Panc1 (cell line): ENCODE measurements at places on chromosomes 3 and 15.
A peak's percentile ranks its signal among the peaks of the same experiment; 100 is the strongest.

DNA sequence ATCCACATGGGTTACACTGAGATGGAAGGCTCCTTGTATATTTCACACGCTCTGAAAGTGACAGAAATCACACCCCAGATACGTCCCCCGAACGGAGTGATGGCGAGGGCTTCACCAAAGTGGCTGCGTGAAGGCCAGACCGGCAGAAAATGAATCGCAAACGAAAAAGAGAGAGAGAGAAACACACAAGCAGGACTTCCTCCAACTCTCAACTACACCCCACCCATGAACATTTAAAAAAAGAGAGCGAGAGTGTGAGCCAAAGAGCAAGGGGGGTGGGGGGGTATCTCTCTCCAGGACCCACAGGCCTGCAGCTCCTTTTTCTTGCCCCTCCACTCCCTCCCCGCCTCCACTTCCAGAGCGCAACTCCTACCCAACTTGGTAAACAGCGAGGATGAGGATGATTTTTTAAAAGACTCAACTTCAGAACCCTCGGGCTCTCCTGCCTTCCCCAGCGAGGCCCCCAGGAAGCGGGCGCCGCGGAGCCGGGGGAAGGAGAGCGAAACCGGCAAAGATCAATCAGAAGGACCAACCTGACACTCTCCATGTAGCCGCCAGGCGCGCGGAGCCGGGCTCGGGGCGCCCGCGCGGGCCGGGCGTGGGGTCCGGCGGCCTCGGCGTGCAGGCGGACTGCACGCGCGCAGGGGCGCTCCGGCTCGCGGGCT is 519.1 kb downstream of the FOXP1 start:
- no peak overlapping the region for H3K27ac ChIP-seq
- peaks cover 5% of the 10 kb centered on the region; the same call in 1 of the 2 replicates for H3K27me3 ChIP-seq
- DNase-seq = no peak
- H3K4me1 ChIP-seq = no peaks in the 10 kb centered on the region; the same call in 1 of the 2 replicates
- H3K4me3 ChIP-seq = peak overlapping the region; percentile 54

DNA sequence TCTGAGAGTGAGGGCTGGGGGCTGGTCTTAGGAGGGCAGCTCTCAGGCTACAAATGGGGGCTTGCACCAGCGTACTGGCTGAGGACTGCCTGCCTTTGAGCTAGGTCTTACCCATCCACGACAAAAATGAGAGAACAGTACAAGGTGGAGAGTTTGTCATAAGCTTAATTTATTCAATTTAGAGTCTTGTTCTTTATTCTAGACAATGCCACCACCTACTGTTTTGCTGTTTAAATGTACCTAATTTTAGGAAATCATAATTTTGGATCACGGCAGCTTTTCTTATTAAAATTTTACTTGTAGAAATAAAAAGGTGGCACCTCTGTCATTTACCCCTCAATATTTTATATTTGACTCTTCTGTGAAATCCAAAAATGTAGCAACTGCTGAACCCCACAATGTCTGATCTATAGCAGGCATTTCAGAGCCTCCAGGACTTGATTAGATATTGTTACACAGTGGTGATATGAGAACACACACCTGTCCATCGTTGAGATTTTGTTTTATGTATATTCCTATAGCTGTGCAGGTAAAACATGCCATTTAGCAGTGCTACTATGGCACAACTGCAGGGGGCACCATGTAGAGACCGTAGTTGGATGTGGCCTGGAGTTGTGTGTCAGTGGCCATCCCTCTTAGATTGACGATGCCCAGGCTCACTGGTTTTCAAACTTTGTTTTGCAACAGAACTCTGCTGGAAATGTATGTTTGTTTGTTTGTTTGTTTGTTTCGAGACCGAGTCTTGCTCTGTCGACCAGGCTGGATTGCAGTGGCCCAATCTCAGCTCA is 88.6 kb downstream of the SLCO3A1 start:
- no peaks in the 10 kb centered on the region for H3K36me3 ChIP-seq
- no peak for DNase-seq
- H3K4me1 ChIP-seq = peaks cover 27% of the 10 kb centered on the region

DNA sequence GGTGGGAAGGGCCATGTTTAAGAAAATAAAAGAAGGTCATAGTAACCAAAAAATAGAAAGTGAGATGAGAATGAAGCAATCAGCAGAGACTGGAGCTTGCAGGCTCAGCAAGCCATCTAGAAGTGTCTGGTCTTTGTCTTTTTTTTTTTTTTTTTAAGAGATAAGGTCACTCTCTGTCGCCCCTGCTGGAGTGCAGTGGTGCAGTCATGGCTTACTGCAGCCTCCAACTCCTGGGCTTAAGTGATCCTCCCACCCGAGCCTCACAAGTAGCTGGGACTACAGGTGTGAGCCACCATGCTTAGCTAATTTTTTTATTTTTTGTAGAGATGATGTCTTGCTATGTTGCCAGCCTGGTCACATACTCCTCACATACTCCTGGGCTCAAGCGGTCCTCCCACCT is 36.2 kb downstream of the GXYLT2 start:
- no peak for DNase-seq
- no peak overlapping the region for H3K4me3 ChIP-seq
- no peak overlapping the region for H3K27ac ChIP-seq

DNA sequence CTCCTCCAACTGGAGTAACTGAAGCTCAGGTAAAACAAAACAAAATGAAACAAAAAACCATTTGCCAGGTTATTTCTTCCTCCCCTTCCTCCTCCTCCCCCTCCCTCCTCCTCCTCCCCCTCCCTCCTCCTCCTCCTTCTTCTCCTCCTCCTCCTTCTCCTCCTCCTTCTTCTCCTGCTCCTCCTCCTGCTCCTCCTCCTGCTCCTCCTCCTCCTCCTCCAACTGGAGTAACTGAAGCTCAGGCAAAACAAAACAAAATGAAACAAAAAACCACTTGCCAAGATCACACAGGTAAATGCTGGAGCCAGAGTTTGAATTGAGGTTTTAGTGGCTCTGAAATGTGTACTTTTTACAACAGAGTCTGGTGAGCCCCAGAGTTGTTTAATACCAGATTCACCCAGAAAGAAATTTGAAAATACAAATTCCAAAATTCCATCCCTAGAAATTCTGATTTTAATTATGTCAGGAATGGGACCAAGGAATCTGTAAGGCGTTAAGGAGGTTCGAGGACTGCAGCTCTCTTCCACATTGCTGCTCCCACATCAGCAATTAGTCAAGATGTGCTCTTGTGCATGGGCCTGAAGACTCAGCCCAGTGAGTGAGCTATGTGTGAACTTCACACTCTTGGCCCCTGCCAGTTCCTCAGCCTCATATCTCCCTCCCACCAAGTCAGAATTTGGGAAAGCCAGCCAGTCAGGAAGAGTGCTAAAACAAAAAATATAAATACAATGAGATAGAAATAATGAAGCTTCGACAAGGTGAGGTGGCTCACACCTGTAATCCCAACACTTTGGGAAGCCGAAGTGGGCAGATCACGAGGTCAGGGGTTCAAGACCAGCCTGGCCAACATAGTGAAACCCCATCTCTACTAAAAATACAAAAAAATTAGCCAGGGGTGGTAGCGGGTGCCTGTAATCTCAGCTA is 31.6 kb upstream of the ZNF770 start:
- DNase-seq = no peak
- no peak overlapping the region for H3K4me3 ChIP-seq
- H3K36me3 ChIP-seq = no peaks in the 10 kb centered on the region
- no peak overlapping the region for H3K27ac ChIP-seq
- no peaks in the 10 kb centered on the region for H3K4me1 ChIP-seq

DNA sequence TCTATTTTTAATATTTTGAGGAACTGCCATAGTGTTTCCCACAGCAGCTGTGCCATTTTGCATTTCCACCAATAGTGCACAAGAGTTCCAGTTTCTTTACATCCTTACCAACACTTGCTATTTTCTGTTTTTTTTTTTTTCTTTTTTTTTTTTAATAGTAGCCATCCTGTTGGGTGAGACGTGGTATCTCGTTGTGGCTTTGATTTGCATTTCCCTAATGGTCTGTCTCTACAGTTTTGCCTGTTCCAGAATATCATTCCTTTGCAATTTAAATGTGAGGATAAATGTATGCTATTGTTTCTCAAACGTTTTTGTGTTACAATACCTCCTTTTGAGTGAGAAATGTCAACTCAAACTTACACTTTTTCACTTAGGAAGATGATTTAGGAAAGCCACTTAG is 22.4 kb downstream of the RCN2 start:
- no peak overlapping the region for H3K27ac ChIP-seq
- DNase-seq = no peak
- H3K4me1 ChIP-seq = no peaks in the 10 kb centered on the region
- no peaks in the 10 kb centered on the region for H3K27me3 ChIP-seq
- H3K36me3 ChIP-seq = peaks cover 8% of the 10 kb centered on the region; the same call in 1 of the 2 replicates

GRCh38 chr3:123757281-123757940 is 126.7 kb downstream of the MYLK start:
- H3K4me1 ChIP-seq = peaks cover 9% of the 10 kb centered on the region
- no peak overlapping the region for H3K27ac ChIP-seq
- H3K36me3 ChIP-seq = no peaks in the 10 kb centered on the region
- no peak overlapping the region for H3K4me3 ChIP-seq
- DNase-seq = no peak

DNA sequence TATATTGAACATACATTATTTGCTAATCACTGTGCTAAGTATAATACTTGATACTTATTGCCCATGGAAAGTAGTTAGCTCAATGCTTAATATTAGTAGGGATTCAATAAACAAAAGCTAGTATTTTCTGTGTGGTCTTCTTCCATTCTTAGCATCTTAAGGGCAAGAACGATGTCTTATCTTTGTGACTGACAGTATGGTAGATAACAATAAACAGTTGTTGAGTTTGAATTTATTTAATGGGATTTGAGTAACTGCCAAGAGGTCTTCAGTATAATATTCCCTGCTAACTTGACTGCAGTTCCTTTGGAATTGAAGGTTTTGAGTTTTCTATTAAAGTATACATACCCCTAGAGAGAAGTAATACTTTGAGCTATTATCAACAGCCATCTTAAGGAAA is 70.1 kb downstream of the ZNF609 start:
- H3K4me3 ChIP-seq = no peak overlapping the region
- no peaks in the 10 kb centered on the region for H3K27me3 ChIP-seq
- no peak overlapping the region for H3K27ac ChIP-seq
- no peaks in the 10 kb centered on the region for H3K36me3 ChIP-seq
- DNase-seq = no peak
